ENCODE measurements at places on chromosomes 2 and 18.

- no peak for DNase-seq
These were observed 6.7 kb upstream of the ATG16L1 start for GRCh38 chr2:233244818-233245217.

DNA sequence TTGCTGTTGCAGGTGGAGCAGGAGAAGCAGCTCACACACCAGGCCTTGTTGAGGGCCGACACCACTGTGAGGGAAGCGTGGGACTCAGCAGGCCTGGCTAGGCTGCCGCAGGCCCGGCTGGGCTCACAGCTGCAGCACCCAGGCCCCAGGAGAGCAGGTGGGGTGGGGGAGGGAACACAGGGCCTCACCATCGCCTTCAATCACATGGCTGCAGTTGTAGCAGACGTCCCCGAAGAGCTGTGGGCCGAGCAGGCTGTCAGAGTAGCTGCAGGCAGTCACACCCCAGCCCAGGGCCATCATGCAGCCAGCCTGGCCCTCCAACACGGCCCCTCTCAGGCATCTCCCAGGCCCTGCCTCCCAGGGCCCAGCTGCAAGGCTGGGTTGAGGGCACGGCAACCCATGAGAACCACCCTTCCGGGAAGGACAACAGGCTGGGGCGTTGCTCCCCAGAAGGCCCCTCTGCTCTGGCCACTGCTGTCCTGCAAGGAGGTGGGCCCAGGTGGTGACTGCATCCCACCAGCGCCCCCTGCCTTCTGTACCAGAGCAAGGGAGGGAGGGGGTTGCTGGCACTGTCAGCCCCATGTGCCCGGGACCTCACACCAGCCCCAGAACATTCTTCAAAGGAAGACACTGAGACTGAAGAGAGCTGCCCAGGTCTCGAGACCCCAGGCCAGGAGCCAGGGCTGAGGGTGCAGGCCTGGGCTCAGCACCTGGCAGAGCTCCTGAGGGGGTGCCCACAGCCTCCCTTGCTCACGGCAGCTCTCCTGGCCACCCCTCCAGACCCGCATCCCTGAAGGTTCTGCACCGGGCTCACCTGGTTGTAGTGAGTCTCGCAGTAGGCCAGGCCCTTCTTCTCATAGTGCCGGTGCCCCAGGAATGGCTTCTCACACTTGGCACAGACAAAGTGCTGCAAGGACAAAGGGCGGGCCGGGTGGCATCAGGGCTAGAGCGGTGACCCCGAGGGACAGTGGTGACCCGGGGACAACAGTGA is 5.6 kb upstream of the GPR17 start:
- no peak for DNase-seq

DNA sequence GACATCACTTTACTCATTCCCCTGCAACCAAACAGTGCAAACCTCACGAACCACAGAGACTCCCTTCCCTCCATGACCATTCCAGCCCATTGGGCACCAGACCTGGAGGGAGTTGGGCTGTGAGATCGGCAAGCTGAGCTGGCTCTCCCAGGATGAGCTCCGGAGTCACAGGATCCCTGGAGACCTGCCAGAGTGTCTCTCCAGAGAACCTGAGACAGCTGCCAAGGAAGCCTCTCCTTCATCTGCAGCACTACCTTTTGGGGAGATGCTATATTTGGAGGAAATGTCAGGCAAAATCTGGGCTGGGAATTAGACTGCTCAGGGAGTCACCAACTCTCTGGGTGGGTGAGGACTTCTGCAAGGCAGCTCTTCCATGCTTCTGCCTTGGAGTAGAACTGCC is 417.4 kb downstream of the TNS1 start:
- no peak for DNase-seq

- DNase-seq = no peak
These were observed 1.5 kb upstream of the VSNL1 start for GRCh38 chr2:17538844-17539554.

- no peak for DNase-seq
These were observed 38.6 kb downstream of the AGFG1 start for GRCh38 chr2:227510620-227510958.

- peak; percentile 77 for DNase-seq
These were observed 8.4 kb upstream of the HNRNPLL start for GRCh38 chr2:38610851-38611801.

DNA sequence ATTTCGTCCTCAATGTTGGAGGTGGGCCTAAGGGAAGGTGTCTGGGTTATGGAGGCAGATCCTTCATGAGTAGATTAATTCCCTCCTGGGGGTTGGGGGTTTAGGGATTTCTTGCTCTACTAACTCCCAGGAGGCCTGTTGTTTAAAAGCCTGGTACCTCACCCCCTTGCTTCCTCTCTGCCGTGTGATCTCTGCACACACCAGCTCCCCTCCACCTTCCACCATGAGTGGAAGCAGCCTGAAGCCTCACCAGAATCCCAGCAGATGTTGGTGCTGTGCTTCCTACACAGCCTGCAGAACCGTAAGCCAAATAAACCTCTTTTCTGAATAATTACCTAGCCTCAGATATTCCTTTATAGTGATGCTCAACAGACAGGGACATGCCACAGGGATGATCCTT is 141.5 kb downstream of the ZNF516 start:
- DNase-seq = no peak

- no peak for DNase-seq
These were observed 5.1 kb upstream of the BOK start for GRCh38 chr2:241553512-241553830.

DNA sequence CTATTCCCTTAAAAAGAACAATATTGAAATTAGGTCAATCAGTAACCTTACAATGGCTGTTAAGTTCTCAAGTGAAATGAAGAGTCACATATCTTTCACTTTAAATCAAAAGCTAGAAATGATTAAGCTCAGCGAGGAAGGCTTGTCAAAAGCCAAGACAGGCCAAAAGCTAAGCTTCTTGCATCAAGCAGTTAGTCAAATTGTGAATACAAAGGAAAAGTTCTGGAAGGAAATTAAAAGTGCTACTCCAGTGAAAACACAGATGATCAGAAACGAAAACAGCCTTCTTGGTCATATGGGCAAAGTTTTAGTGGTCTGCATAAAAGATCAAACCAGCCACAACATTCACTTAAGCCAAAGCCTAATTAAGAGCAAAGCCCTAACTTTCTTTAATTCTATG is 402.6 kb upstream of the ZEB2 start:
- no peak for DNase-seq

DNA sequence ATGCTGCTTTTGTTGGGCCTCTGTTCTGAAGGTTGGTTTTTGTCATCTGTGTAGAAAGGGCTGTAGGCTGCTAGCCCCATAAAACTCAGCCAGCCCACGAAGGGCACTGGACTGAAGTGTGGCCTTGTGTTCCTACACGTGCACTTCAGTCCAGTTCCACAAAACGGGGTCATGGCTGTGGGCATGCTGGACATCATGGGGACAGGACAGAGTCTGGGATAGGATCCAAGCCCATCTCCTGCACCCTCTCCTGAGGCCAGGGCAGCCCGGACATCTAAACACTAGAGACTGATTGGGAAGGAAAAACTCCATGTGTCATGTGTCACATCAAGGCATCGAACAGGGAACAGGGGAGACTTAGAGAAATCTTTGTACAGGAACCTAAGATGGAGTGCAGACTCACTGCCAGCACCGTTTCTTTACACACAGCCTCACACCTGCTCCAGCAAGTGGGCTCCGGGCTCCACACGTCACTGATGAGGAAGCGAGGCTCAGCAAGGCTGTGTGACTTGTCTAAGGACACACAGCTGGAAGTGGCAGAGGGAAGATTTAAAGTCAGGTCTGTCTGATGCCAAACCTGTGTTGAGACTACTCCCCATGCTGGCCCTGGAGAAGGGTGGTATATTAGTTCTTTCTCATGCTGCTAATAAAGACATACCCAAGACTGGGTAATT is 74.8 kb upstream of the BCL2L11 start:
- no peak for DNase-seq

- no peak for DNase-seq
These were observed 1.6 kb downstream of the TIMM21 start for GRCh38 chr18:74149878-74150277.

GRCh38 chr2:174544156-174544555 is 53.4 kb downstream of the WIPF1 start:
- no peak for DNase-seq

DNA sequence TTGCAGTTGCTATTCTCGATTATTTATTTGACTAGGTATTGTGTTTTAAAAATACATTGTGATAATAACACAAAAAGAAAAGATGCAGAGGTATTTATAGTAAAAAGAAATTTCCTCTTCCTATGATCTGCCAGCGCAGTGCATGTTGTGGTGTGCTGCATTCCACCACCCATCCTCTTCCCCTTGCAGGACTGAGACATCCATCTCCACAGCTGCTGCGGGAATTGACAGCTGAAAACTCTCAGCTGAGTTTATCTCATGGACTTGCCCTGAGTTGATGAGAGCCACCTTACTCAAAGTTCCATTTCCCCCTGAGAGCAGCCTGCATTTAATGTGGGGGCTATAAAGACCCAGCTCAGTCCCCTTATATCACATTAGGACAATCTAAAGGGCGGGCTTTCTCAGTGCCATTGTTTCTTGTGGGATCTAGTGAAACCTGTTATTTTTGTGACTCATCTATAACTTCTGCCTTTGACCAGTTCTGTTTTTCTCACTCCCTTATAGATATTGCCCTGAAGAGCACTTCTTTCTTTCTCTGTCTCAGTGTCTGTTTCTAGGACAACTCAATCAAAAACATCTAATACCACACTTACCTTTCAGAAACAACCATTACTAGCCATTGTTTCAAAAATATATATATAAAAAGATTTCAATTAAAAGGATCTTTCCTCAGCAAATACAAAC is 698.5 kb downstream of the NR4A2 start:
- DNase-seq = no peak

- DNase-seq = no peak
These were observed 451.4 kb downstream of the TNS1 start for GRCh38 chr2:217551252-217551899.

DNA sequence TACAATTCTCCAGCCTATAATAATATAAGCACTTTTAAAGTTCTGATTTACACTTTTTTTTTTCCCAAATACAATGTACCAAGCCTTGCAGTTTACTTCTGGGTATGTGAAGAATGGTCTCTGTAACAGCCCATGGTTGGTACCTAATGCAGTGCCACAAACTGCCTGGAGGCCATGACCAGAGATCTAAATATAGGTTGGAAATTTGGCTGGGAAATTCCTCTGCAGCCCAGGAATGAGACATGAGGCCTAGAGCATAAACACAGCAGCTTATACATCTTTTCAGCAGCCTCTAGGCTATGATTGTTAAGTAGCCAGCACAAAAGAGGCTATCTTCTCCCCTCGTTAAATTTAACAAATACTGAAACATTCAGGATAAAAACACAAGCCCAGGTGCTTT is 432.0 kb upstream of the FAM98A start:
- DNase-seq = no peak

DNA sequence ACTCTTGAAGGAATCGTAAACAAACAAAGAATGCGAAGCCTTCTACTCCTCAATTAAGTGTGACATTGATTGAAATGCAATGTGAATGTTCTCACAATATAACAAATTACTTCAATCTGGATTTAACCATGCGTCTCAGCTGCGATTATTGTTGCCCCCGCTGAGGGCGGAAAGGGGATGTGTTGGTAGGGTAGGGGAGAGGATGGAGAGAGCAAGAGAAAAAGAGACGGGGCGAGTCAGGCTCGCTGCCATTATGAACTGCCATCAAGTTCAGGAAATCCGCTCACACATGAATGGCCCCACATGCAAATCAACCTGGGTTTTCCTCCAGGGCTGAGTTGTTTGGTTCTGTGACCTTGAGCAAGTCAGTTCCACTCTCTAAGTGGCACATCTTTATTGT is 129.8 kb downstream of the PXDN start:
- DNase-seq = peak; percentile 15

All from GM12864 (cell line).